Ovary (tissue), 10 donors: ENCODE measurements at places on chromosomes 2 and 18. TPM values are rescaled to one million over a fixed set of nuclear protein-coding genes. Genes with fewer than 3 reads are reported as not detected.

Gene CDH7
- total RNA-seq = 0.08 TPM

Gene BCL11A
- total RNA-seq = 2.1 TPM

Gene FTCDNL1
- total RNA-seq = 3.4 TPM

Gene RASGRP3
- total RNA-seq = 3.5 TPM

Gene AQP12B
- not detected for total RNA-seq

Gene BABAM2
- total RNA-seq = 24.2 TPM
